ENCODE measurements at places on chromosomes 2 and 18.

- no peaks in the 10 kb centered on the region for H3K36me3 ChIP-seq
- H3K27ac ChIP-seq, result no peak overlapping the region
- no peak for DNase-seq
- H3K27me3 ChIP-seq, result no peaks in the 10 kb centered on the region
- H3K4me1 ChIP-seq, result peaks cover 10% of the 10 kb centered on the region
Measured at GRCh38 chr2:1972422-1972821, 228.1 kb upstream of the PXDN start.

DNA sequence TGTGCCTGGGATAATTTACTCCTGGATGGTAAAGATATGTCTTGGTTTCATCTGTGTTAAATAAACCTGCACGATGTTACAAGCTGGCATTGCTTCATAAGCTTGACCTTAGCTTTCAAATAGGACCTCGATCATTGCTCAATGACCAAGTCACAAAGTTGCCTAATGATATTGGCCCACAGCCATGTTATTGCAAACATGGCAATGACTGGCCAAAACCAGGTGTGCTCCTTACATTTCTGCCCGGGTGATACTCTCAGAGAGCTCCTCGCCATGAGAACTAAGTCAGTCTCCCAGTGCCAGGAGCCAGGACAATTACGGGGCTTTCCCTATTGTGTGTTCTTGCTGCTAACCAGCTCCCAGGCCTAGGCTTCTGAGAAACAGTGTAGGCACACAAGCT is 72.5 kb upstream of the CYP1B1 start:
- no peaks in the 10 kb centered on the region for H3K36me3 ChIP-seq
- H3K27me3 ChIP-seq, result no peaks in the 10 kb centered on the region
- no peak overlapping the region for H3K4me3 ChIP-seq
- H3K27ac ChIP-seq, result no peak overlapping the region

DNA sequence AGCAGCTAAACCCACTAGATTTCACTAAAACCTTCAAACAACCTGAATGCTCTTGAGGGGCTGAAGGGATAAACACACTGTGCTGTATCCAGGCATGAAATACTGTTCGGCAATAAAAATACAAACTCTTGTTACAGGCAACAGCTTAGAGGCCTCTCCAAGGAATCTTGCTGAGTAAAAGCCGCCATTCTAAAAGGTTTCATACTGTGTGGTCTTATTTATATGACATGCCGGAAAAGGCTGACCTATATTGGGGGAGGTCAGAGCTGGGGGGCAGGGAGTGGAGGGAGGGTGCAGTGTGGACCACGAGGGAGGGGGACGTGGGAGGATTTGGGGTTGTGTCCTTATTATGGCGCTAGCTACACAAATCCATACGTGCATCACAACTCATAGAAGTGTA is 136.2 kb downstream of the MBP start:
- no peaks in the 10 kb centered on the region for H3K27me3 ChIP-seq
- no peak for DNase-seq
- peaks cover 29% of the 10 kb centered on the region for H3K4me1 ChIP-seq
- H3K27ac ChIP-seq, result no peak overlapping the region
- H3K36me3 ChIP-seq, result no peaks in the 10 kb centered on the region
- H3K4me3 ChIP-seq, result no peak overlapping the region

DNA sequence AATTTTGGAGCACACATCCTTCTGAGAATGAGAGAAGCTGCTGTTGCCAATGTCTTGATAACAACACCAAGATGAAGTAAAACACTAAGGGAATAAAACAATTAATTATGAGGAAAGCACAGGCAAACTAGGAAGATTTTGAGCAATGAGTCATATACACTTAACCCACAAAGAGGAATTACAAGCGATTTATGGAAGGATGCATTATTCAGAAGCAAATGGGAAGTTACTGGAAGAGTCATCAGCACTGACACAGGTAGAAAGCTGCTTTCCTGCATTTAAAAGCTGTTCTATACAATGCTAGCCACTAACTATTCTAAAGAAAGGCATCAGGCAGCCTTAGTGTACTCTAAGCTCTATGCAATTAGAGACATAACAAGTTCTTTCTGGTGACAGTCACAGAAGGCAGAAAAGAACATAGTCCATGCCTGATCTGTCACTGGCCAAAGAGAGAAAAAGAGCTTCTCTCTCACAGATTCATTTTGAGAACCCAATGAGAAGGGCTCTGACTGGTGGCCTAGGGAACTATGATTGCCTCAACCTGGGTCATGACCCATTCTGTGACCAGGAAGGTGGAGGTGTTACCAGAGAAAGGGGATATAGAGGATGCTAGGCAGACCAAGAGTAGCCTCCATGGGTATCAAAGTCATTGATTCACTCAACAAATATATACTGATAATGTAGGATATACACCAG is 45.4 kb downstream of the M1AP start:
- DNase-seq, result no peak
- H3K27me3 ChIP-seq, result peaks cover 23% of the 10 kb centered on the region
- H3K4me1 ChIP-seq, result no peaks in the 10 kb centered on the region
- H3K4me3 ChIP-seq, result no peak overlapping the region
- no peaks in the 10 kb centered on the region for H3K36me3 ChIP-seq

- no peak for DNase-seq
- no peak overlapping the region for H3K27ac ChIP-seq
- no peaks in the 10 kb centered on the region for H3K36me3 ChIP-seq
- H3K4me1 ChIP-seq, result peaks cover 5% of the 10 kb centered on the region
- peaks cover 29% of the 10 kb centered on the region for H3K27me3 ChIP-seq
Measured at GRCh38 chr2:118969734-118970395, 27.9 kb downstream of the MARCO start.

DNA sequence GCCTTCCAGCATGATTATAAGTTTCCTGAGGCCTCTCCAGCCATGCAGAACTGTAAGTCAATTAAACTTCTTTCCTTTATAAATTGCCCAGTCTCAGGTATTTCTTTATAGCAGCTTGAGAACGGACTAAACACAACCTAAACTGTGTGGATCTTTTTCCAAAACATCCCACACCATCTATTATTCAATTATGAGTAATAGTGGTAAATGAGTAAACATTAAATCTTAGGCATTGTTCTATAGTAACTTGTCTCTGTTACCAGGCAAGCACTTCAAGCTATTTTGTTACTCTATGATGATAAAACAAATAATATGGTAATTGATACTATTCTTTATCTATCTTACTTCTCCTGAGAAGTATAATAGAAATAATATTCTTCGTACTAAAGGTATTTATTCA is 536.9 kb upstream of the CHAC2 start:
- H3K36me3 ChIP-seq, result no peaks in the 10 kb centered on the region
- no peak overlapping the region for H3K4me3 ChIP-seq

DNA sequence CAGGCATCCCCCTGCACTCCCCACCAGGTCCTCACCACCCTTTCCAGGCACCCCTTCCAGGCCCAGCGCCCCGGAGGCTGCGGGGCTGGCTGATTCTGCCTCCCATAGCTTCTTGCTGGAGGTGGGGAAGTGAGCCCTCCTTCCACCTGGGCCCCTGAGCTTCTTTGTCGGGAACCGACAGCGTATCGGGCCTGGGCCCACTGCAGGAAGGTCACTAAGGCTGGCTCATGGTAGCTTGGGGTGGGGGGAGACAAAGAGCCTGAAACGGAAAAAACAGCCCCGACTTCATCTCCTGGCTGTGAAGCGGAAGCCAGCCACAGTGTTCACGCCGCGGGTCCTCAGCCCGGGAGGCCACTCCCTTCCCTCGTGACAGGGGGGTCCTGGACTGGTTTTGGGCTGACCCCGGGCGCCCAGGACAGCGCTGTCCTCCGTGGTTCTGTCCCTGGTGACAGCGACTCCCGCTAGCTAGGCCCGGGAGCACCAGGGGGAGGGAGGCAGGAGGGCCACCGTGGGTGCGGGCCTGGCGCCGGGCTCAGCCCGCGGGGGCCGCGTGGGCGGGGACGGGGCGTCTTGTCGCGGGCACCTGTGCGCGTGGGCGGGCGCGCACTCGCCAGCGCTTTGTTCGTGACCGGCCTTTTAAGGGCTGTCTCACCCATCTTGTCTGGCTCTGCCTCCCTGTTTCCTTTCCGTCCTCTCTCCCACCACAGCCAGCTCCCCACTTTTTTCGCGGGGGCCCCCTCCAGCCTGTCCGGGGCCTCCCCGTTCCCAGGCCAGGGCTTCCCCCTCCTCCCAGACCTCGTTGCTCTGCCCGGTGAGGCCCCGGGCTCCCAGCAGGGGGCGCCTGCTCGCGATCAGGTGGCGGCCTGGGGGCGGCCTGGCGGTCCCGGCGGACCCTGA is 64.9 kb downstream of the DNMT3A start:
- peak; percentile 84 for DNase-seq
- H3K4me3 ChIP-seq, result peak overlapping the region; percentile 28
- no peaks in the 10 kb centered on the region for H3K36me3 ChIP-seq
- peaks cover 10% of the 10 kb centered on the region for H3K27me3 ChIP-seq

DNA sequence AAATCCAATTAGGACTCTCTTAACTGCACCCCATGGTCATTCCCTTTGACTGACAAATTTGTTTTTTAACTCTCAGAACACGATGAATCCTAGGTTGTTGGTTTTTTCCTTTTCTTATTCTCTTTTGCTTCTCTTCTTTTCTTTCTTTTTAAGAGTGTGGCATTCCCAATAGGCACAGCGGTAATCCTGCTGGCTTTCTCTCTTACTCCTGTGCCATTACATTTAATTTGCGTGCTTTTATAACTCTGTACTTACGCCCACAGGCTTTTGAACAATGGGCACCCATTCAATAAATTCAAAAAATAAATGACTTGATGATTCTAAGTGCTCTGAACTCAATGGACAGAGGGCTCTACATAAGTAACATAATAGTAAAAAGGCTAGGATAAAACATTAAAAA is 189.0 kb upstream of the SMAD7 start:
- H3K4me3 ChIP-seq, result peak overlapping the region; percentile 6
- peaks cover 41% of the 10 kb centered on the region for H3K4me1 ChIP-seq
- H3K36me3 ChIP-seq, result no peaks in the 10 kb centered on the region
- DNase-seq, result peak; percentile 59
- H3K27me3 ChIP-seq, result peaks cover 12% of the 10 kb centered on the region
- peak overlapping the region; percentile 4 for H3K27ac ChIP-seq

DNA sequence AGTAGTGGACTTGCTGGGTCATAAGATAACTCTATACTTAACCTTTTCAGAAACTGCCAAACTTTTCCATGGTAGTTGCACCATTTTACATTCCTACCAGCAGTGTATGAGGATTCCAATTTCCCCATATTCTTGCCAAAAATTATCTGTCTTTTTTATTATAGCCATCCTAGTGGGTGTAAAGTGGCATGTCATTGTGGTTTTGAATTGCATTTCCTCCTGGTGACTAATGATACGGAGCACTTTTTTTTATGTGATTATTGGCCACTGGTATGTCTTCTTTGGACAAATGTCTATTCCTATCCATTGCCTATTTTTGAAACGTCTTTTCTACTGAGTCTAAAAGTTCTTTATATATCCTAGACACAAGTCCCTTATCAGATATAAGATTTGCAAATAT is 44.3 kb downstream of the CACNB4 start:
- no peaks in the 10 kb centered on the region for H3K27me3 ChIP-seq
- DNase-seq, result no peak
- no peak overlapping the region for H3K27ac ChIP-seq
- peaks cover 10% of the 10 kb centered on the region for H3K4me1 ChIP-seq
- H3K36me3 ChIP-seq, result no peaks in the 10 kb centered on the region
- no peak overlapping the region for H3K4me3 ChIP-seq

DNA sequence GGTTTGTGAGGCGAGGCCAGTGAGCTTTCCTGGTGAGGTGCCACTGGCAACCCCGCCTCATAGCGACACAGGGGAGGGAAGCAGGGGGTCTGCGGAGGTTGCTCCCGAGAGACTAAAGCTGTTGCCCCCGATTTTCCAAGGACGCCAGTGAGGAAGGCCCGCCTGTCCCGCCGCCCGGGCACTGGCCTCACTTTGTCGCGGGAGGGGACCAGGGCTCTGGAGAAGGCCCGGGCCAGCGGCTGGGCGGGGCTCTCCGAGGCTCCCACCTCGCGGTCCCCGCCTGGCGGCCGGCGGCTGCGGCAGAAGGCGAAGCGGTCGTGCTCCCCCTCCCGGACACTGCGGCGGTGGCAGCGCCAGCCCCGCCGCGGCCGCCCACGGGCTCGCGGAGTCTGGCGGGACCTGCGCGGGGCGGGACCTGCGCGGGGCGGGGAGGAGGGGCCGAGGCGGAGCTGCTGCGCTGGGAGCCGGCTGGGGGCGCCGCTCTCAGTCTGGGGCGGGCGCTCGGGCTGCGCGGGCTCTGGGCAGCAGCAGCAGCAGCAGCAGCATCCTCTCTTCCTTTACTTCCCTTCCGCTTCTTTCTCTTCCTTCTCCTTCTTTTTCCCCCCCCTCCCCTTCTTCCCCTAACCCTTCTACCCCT is at the start of gene MAP2:
Gene MAP2, plus strand, starts transcription at position 486 of the 637 bp plus-strand sequence. CDS start 229,124 bp downstream, outside the sequence.
- H3K36me3 ChIP-seq, result no peaks in the 10 kb centered on the region
- H3K4me3 ChIP-seq, result peak within 1 kb of the TSS; percentile 78
- H3K27me3 ChIP-seq, result no peaks in the 10 kb centered on the region
- H3K27ac ChIP-seq, result no peak within 1 kb of the TSS
- peaks cover 17% of the 10 kb centered on the region for H3K4me1 ChIP-seq

GRCh38 chr2:197209742-197210408 is 100.7 kb downstream of the ANKRD44 start:
- DNase-seq, result no peak
- no peak overlapping the region for H3K27ac ChIP-seq

DNA sequence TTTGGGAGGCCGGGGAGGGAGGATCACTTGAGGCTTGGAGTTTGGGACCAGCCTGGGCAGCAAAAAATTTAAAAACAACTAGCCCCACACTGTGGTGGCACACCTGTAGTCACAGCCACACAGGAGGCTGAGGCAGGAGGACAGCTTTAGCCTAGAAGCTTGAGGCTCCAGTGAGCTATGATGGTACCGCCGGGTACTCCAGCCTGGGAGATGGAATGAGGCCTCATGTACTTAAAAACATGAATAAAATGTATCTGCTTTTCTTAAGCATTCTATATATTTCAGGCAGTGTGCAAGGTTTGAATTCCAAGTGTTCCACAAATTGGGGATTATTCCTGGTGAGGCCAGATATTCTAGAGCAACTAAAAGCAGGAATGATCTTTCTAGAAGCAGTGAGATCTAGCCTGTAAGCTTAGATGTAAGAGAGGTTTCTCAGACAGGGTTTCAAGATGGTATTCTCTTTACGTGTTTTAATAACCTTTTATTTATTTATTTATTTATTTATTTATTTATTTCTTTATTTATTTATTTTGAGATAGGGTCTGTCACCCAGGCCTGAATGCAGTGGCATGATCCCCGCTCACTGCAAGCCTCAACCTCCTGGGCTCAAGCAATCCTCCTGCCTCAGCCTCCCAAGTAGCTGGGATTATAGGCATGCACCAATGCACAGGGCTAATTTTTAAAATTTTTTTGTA is 4.1 kb upstream of the MARCHF7 start:
- no peak for DNase-seq
- H3K27ac ChIP-seq, result no peak overlapping the region
- H3K27me3 ChIP-seq, result no peaks in the 10 kb centered on the region
- H3K36me3 ChIP-seq, result no peaks in the 10 kb centered on the region
- H3K4me3 ChIP-seq, result no peak overlapping the region
- H3K4me1 ChIP-seq, result peaks cover 10% of the 10 kb centered on the region

- no peak overlapping the region for H3K27ac ChIP-seq
- peak overlapping the region; percentile 49 for H3K4me3 ChIP-seq
- no peaks in the 10 kb centered on the region for H3K4me1 ChIP-seq
- no peaks in the 10 kb centered on the region for H3K36me3 ChIP-seq
- peak; percentile 80 for DNase-seq
Measured at GRCh38 chr18:13800505-13801259, 23.3 kb upstream of the MC5R start.

GRCh38 chr18:8747440-8747937 is 42.1 kb downstream of the MTCL1 start:
- no peaks in the 10 kb centered on the region for H3K4me1 ChIP-seq
- H3K36me3 ChIP-seq, result peaks cover 4% of the 10 kb centered on the region
- DNase-seq, result no peak
- H3K4me3 ChIP-seq, result no peak overlapping the region
